Stimulated activated CD8-positive, alpha-beta memory T cell treated with anti-CD3 and anti-CD28 coated beads, Interleukin-7, amount 100 ng/mL, for 1 hour (primary cell): ENCODE measurements at places on chromosomes 2 and 18.
A peak's percentile ranks its signal among the peaks of the same experiment; 100 is the strongest.

- DNase-seq, result no peak
These were observed 247.0 kb downstream of the AGAP1 start for GRCh38 chr2:235740821-235741220.

GRCh38 chr18:3869848-3870247 lies 419.9 kb downstream of the TGIF1 start:
- DNase-seq, result no peak

DNA sequence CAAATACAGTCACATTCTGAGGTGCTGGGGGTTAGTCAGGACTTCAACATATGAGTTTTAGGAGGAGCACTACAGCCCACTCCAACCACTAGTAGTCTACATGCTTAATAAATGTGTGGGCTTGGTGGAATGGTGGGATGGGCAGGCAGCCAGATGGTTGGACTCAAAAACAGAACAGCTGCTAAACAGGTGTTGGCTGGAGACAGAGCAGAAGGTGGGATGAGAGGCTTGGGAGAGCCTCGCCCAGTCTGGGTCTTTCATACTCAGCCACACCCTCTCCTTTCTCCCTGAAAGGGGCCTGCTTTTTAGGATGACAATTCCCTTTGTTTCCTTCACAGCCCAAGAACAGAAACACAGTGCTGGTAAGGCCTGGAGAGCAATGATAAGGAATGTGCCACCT lies 143.9 kb upstream of the KLHL29 start:
- DNase-seq, result no peak

- no peak for DNase-seq
These were observed 4.3 kb downstream of the ITPRIPL1 start for GRCh38 chr2:96329456-96329855.

- DNase-seq, result no peak
These were observed 15.7 kb downstream of the ZFP36L2 start for GRCh38 chr2:43210467-43211303.

- no peak for DNase-seq
These were observed 54.9 kb downstream of the SDC1 start for GRCh38 chr2:20169796-20170703.

GRCh38 chr2:9276901-9277451 lies 70.4 kb downstream of the ASAP2 start:
- no peak for DNase-seq

GRCh38 chr2:525611-526010 lies 151.6 kb downstream of the TMEM18 start:
- DNase-seq, result no peak

- no peak for DNase-seq
These were observed 237.6 kb downstream of the DYSF start for GRCh38 chr2:71690876-71691475.

- no peak for DNase-seq
These were observed 42.1 kb upstream of the SNED1 start for GRCh38 chr2:240956171-240956934.

GRCh38 chr2:65420712-65421431 lies 11.5 kb downstream of the SPRED2 start:
- no peak for DNase-seq

GRCh38 chr2:232385660-232386489 lies 7.3 kb downstream of the ALPP start:
- no peak for DNase-seq

GRCh38 chr2:28810384-28811285 lies at the start of gene SPDYA:
Gene SPDYA, plus strand, starts transcription at chr2:28810834. Its CDS starts 5,181 bp downstream, at chr2:28816015.
- peak; percentile 50 for DNase-seq

DNA sequence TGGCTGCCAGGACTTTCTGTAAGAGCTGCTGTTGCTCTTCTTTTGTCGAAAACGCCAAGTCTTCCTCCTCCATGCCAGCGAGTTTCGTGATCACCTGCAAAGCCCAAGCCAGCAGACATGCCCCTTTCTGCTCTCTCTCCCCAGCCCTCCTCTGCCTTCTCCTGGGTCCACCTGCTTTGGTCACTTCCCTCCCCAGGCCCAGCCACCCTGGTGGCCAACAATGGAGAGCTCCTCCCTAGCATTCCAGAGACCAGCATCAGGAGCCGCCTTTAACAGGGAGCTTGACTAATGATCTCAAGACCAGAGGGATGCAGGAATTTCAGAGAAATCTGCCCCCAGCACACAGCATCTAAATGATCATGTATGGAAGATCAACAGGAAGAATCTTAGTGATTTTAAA lies 34.6 kb downstream of the ERCC3 start:
- no peak for DNase-seq

GRCh38 chr18:60060578-60060977 lies 160.8 kb downstream of the PMAIP1 start:
- no peak for DNase-seq

DNA sequence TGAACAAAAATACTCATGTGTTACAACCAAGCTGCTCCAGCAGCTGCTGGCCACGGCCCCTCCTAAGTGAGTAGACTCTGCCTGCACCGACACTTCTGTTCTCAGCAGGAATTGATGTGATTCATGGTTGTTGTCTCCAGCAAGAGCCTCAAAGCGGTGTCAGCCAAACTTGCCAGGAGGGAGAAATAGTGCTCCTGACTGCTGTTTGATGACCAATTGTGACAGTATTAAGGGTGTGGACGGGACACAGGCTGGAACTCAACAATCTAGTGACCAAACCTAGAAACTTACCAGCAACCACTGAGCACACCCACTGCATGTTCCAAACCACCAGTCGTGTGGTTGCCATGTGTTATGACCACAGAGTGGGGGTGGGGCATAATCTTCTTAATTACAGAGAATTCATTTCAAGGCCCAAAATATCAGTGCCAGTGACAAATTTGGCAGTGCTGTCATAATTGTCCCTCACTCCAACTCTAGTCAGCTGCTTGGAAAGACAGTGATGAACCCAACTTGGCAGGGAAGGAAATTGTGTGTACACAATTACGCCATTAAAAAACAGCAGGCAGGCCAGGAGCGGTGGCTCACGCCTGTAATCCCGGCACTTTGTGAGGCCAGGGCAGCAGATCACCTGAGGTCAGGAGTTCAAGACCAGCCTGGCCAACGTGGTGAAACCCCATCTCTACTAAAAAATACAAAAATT lies 30.4 kb downstream of the FBLN7 start:
- DNase-seq, result no peak

DNA sequence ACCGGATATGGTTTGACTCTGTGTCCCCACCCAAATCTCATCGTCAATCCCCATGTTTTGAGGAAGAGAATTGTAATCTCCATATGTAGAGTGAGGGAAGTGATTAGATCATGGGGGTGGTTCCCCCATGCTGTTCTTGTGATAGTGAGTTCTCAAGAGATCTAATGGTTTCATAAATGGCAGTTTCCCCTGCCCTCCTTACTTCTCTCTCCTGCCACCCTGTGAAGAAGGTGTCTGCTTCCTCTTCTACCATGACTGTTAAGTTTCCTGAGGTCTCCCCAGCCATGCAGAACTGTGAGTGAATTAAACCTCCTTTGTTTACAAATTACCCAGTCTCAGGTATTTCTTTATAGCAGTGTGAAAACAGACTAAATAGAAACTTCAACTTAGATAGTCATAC lies 69.5 kb downstream of the SESTD1 start:
- no peak for DNase-seq

GRCh38 chr2:215627771-215628170 lies 191.9 kb upstream of the FN1 start:
- DNase-seq, result no peak

- no peak for DNase-seq
These were observed 95.8 kb downstream of the PXDN start for GRCh38 chr2:1648241-1649102.

DNA sequence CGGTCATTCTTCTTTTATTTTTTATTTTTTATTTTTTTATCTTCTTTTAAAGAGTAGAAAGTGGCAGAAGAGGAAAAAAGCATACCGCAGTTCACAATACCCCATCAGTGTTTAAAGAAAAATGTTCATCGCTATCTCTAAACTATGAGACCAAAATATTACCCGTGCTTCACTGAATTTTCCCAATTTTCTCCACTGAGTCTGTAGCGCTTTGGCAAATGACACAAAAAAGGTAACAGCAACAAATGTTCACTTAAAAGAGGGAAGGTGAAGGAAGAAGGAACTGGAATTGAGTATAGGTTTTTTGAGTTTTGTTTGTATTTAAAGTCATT lies 15.1 kb upstream of the RIOK3 start:
- no peak for DNase-seq

GRCh38 chr2:62408241-62408677 lies 97.7 kb downstream of the TMEM17 start:
- DNase-seq, result no peak

DNA sequence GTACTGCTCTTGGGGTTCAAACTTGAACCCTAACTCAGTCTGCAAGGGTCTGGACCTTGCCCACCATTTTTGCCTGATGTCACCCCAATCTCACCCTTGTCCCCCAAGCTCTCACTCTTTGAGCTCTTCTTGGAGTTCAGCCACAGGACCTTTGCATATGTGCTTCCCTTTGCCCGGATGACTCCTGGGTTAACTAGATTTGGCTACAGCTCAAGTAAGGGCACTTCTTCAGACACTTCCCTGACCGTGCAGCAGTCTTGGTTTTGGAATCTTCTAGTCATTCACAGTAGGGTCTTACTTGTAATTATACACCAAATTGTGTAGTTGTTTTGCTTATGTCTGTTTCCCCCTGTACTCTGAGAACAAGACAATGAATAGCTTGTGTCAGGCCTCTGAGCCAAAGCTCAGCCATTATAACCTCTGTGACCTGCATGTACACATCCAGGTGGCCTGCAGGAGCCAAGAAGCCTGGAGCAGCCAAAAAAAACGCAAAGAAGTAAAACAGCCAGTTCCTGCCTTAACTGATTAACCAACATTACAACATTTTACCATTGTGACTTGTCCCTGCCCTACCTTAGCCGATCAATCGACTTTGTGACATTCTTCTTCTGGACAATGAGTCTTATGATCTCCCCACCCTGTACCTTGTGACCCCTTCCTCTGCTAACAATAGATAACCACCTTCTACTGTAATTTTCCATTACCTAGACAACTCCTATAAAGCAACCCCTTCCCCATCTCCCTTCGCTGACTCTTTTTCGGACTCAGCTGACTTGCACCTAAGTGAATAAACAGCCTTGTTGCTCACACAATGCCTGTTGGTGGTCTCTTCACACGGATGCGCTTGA lies 1.0 kb upstream of the MOGAT1 start:
- no peak for DNase-seq

GRCh38 chr2:241237047-241237446 lies 48.6 kb downstream of the ANO7 start:
- no peak for DNase-seq

GRCh38 chr2:175832866-175833265 lies 169.2 kb downstream of the LNPK start:
- DNase-seq, result no peak

DNA sequence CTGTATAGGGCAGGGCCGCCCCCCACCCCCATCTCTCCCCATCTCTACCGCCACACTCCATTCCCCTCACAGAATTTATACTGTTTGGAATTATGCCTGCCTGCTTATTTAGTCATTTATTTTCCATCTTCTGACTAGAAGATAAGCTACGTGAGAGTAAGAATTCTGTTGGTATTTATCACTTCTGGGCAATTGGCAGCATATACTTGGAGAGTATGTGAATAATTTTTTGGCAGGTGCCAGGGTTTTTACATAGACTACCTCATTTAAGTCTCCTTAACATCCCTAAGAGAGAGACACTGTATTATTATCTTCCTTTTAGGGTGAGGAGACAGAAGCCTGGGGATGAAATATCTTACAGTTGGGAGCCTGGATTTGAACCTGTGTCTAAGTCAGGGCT lies 45.0 kb downstream of the SLC4A1AP start:
- DNase-seq, result no peak

- DNase-seq, result no peak
These were observed 69.1 kb downstream of the MCFD2 start for GRCh38 chr2:46846536-46846935.

GRCh38 chr2:228446734-228447133 lies 265.2 kb upstream of the SPHKAP start:
- DNase-seq, result no peak

DNA sequence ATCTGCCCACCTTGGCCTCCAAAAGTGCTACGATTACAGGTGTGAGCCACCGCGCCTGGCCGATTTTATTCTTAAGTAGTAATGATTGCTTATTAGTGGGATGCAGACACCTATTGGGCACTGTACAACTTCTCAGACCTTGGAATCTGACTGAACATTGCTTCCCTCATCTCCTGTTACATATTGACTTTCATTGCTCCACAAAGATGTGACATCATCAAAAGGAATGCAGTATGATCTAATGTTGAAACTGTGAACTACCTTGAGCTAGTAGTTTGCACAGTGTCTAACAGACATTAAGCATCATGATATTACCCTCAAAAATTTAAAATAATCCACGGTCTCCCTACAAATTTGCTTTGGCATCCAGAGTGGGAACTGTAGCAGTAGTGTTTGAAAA lies 109.8 kb upstream of the SIX2 start:
- DNase-seq, result no peak

- DNase-seq, result no peak
These were observed 185.9 kb upstream of the NRP2 start for GRCh38 chr2:205496370-205496769.

DNA sequence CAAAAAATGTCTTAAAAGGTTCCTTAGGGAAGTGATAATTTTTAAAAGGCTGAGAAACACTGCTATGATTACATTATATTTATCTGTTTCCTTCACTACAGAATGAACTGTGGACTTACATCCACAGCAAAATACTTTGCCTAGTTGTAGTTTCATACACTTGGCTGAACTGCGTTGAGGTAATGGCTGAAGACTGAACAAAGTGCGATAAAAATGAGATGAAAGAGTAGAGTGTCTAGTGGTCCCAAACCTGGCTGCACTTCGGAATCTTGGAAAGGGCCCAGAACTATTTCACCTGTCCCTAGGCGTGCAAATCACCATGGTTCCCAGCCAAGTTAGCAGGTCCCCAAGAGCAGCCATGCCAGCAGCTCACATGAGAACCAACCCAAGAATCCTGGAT lies 18.2 kb upstream of the IHH start:
- no peak for DNase-seq

DNA sequence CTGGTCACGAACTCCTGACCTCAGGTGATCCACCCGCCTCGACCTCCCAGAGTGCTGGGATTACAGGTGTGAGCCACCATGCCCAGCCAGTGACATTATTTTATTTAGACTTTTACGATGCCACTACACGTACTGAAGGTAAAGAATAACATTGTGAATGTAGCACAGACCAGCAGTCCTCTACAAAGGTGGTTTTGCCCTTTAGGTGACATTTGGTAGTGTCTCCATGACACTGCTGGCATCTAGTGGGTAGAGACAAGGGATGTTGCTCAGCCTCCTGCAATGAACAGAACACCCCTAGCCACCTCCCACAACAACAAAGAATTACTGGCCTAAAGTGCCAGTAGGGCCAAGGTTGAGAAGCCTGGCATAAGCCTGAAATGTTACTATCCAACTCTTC lies 69.5 kb downstream of the MYOM1 start:
- no peak for DNase-seq

DNA sequence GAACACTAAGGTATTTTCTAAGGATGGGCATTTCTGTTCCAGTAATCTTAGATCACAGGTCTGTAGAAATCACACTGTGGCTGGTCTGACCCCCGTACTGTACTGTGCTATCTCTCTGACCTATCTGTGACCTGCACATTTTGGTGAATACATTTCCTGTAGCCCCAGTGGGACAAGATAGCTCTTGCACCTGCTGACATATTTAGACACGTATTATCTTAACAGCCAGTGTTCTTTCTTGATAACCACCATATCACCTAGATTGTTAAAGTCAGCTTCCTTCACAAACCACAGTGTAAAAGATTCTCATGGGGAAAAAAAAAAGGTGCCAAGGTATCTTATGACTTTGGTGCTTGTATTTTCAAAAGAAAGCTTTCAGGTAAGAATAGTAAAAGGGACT lies 39.8 kb upstream of the TMEM247 start:
- no peak for DNase-seq

GRCh38 chr18:36889321-36889720 lies 60.4 kb downstream of the KIAA1328 start:
- DNase-seq, result no peak

- no peak for DNase-seq
These were observed 76.3 kb upstream of the SEC11C start for GRCh38 chr18:59063300-59063906.
